ENCODE measurements at places on chromosomes 2 and 18. TPM values are rescaled to one million over a fixed set of nuclear protein-coding genes. Genes with fewer than 3 reads are reported as not detected.

TXNDC2 gene
- polyA plus RNA-seq = 0.11 TPM

DNA sequence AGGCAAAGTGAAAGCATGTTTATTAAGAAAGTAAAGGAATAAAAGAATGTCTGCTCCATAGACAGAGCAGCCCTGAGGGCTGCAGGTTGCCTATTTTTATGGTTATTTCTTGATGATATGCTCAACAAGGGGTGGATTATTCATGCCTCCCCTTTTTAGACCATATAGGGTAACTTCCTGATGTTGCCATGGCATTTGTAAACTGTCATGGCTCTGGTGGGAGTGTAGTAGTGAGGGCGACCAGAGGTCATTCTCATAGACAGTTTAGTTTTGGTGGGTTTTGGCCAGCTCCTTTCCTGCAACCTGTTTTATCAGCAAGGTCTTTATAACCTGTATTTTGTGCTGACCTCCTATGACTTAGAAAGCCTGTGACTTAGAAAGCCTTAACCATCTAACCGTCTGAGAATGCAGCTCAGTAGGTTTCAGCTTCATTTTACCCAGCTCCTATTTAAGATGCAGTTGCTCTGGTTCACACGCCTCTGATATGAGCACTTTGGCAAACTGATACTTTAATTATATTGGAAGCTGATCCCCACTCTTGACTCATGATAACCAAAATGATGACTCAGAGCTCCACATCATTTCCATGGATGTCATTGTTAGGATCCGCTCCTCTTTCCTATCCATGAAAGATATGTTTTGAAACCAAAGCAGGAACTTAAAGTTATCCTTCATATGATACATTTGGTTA is 14.5 kb upstream of the ERMN start:
- DNase-seq = no peak

DNA sequence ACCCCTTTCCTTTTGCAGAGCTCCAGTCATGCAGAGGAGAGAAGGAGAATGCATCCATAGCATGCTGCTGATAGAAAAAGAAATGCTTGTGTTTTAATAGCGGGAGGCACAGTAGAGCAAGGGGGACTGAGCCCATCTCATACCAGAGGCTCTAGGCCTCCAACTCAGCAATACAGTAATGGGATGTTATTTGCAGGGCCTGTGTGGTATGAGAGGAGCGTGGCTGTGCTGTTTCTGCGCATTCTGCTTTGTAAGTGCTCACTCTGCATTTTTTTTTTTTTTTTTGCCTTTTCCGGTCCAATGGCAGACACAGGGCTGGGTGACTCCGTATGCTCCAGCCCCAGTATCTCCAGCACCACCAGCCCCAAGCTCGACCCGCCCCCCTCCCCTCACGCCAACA is 200.0 kb downstream of the GBX2 start:
- no peak for DNase-seq

DNA sequence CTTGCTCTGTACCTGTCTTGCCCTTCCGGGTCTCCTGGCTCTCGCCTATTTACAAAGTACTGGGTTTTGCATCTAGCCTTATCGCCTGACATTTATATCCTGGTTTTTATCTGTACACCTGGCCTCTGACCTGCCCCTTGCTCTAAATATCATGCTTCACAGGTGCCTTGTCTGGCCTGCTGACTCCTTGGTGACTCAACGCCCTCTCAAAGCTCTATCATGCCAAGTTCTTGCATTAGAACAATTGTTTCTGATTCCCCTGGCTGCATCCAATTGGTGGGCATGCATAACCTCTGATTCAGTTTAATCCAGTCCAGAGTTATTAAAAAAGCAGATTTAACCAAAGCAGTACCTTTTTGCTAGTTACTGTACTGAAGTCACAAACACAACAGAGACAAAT is 113.9 kb upstream of the CCDC68 start:
- DNase-seq = no peak

ANKRD23 gene
- 3.4 TPM for polyA plus RNA-seq

Measured in H1 (cell line).